ENCODE measurements at places on chromosomes 5 and 9.

- no peak for DNase-seq
These were observed 1.9 kb downstream of the PJA2 start for GRCh38 chr5:109407913-109408312.

- no peak for DNase-seq
These were observed 31.4 kb downstream of the TTC23L start for GRCh38 chr5:34870382-34870781.

- no peak for DNase-seq
These were observed 78.2 kb downstream of the ALDH7A1 start for GRCh38 chr5:126516852-126517251.

- peak; percentile 38 for DNase-seq
These were observed 37.4 kb upstream of the ZNF608 start for GRCh38 chr5:124783794-124784193.

- no peak for DNase-seq
These were observed 540.8 kb downstream of the BNC2 start for GRCh38 chr9:16329671-16330113.

DNA sequence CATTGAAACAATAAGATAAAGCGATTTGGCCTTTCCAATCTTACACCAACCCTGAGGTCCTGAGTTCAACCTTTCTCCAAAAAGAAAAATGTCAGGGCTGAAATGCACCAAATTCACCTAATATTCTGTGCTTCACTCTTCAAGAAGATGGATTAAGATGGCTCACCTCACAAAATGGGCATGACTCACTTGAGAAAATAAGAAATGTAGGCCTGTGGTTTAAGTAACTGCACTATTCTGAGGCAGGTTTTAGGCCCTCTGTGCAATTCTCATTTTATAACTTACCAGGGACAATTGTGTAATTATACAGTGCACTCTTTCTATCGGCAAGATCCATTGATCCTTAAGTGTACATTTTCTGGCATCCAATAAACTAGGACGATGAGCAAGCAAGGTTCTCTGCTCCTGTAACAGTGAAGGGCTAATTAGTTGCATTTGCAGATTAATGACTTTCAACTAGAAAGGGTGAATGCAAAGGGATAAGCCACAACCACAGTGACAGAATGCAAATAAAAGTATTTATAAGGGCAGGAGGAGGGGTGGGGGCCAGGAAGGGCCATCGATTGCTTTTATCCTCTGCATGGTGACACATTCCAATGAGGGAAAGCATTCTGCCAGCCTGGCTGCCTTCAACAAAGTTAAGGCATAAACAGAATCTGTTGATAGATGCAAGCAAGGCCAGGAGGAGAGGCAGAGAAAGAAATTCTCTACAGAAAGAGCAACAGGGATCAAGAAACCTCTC is 214.5 kb downstream of the CAAP1 start:
- no peak for DNase-seq

GRCh38 chr9:129458663-129459546 is 162.0 kb downstream of the C9orf50 start:
- peak; percentile 40 for DNase-seq

DNA sequence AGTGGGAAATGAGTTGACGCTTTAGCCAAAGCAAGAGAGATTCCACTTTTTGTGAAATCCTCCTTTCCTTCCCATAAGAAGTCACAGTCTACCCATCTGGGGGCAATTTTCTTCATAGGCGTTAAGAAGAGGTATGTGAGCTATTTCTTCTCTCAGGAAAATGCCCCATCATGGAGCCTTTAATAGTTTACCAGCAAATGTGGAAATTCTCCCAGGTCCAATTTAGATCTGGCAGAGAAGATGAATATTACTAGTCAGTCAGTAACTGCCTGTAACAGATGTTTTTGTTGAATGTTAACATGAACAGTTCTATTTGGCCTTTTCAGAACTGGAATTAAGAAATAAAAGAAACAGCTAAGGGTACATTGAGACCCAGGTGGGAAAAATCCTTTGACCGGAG is 156.4 kb upstream of the RFX3 start:
- DNase-seq, result no peak

GRCh38 chr9:129081388-129081904 is 535 bp downstream of the DOLPP1 start:
- DNase-seq, result no peak

DNA sequence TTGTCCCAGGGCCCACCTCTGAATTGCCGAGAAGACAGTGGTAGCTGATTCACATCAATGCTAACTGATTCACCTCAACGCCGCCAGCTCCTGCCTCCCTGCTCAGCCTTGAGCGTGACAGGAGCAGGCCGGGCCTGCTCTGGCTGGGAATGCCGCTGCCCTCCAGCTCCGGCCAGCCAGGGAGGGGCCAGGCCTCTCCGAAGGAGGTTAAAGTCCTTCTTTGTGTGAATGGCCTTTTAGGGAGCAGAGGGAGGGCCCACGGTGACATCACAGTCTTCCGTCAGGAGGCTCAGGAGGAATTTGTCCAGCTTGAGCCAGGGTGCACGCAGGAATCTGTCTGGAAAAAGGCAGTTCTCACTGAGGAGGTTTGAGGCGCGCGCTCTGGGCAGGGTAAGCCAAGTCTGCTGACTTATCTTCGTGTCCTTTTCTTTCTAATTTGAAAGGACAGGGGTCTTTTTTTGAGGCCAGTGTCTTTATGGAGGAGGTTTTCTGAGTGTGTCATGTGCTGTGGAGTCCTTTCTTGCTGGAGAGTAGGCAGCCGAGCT is 82.7 kb downstream of the C9orf152 start:
- peak; percentile 35 for DNase-seq

DNA sequence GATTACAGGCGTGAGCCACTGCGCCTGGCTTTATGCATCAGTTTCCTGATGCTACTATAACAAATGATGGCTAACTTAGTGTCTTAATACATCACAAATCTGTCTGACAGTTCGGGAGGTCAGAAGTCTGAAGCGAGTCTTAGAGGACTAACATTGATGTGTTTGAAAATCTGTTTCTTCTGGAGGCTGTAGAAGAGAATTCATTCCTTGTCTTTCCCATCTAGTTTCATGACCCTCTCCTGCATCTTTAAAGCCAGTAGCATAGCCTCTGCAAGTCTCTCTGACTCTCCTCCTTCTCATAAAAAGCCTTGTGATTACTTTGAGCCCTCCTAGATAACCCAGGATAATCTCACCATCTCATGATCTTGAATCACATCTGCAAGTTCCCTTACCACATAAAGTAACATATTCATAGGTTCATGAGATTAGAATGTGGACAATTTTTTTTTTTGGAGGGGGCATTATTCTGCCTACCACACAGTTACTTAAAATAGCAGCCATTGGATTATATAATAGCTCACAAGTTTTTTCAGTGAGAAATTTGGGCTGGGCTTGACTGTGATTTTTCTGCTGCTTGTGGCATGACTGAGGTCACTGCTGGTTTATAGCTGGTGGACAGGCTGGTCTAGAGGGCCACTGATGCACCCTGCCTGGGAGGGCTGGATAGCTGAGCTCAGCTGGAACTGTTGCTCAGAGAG is 134.8 kb downstream of the FBXL7 start:
- no peak for DNase-seq

DNA sequence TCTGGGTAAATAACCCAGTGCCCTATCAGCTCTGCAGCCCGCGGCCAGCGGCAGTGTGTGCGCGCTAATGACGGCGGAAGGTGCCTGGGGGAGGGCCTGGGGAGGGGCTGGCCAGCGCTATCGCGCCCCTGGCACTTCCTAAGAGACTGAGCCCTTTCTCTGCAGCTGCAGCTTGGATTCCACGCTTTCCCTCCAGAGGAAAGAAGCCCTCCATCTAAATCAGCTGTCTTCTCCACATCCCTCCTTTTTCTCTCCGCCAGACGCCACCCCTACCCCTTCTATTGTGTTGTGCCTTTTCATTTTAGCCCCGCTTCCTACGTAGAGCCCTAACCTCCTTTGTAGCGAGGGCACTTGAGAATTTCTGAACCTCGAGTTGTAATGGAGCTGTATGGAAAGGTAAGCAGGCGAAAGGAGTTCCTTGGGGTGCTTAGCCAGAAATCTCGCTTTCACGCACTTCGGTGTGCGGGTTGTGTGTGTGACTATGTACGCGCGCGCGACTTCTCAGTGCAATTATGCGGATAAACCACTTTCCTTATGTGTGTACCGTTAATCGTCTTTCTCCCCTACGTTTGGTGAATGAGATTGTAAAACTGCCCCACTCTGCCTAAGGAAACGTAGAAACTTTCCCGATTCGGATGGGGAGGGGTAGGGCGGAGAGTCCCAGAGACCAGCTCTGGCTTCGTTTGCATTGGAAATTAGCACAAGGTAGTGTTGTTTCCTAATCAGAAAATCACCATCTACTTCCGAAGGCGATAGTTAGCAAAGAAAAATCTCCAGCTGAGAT is 664 bp upstream of the RAB3C start:
- DNase-seq, result no peak

GRCh38 chr5:133926489-133927299 is 41.7 kb downstream of the C5orf15 start:
- DNase-seq, result no peak

GRCh38 chr9:92350740-92351133 is 25.0 kb downstream of the CENPP start:
- no peak for DNase-seq

DNA sequence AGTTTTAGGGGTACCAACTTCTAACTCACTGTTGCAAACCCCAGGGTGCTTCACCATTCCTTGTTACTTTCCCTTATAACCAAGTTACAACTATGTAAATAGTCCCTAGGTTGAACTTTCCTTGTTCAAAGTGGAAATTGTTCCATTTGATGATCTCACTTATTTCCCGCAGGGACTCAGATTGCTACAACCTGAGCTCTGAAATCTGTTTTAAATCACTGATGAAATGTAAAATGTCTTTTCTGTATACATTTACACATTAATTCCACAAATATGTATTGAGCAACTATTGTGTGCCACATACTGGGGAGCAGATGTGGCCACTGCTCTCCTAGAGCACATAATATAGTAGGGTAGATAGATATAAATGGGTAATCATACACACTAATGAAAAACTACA is 69.1 kb upstream of the TARS1 start:
- no peak for DNase-seq

DNA sequence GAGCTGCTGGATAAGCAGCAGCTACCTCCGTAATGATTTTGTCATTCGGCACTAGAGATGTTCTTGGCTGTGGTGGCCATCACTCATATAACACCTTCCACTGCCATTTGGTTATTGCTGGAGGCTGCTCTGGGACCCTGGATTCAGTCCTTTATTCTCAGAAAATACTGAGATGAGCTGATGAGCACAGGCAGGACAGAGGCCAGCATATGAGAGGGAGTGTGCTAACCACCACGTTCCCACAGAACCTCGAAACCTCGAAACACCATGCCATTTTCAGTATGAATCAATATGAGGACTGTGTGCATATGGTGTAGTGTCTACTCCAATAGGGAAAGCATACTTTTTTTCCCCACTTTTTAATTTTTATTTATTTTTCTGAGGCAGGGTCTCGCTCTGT is 56.6 kb downstream of the ADAM19 start:
- DNase-seq, result no peak

DNA sequence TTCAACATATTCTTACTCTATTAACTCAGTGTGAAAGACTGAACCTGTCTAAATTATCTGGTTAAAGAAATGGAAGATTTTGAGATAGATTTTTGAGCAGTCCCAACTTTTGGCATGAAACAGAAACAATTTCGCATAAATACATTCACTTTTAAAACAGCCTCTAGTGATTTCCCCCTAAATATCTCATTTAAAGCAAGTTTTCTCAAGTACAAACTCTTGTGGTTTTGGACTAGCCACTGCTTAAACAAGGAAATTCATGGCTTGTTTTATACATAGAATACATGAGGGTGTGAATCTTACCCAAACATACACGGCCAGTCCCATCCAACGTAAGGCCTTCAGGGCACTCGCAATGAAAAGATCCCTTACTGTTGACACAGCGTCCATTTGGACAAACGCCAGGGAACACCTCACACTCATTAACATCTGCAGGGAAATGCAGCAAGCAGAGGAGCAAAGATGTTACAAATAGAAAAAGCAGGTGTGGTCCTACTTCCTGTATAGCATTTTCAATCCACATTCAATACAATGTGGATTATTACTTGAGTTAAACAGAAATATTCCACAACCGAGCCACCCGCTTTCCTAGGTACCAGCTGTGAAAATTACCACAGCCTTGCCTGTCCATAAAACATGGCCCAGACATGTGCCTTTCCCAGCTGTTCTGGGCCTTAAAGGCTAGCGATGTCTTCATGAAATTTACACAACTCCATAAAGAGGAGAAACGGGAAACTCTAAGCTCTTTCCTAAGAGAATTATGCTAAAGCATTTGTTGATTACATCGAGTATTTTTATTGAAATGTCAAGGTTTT is 188.8 kb downstream of the FBN2 start:
- no peak for DNase-seq

GRCh38 chr9:76720245-76720644 is 44.0 kb upstream of the PCA3 start:
- no peak for DNase-seq

GRCh38 chr9:127263664-127264063 is 910 bp upstream of the GARNL3 start:
- peak; percentile 62 for DNase-seq

GRCh38 chr5:90191352-90192045 is 218.1 kb downstream of the CETN3 start:
- no peak for DNase-seq

DNA sequence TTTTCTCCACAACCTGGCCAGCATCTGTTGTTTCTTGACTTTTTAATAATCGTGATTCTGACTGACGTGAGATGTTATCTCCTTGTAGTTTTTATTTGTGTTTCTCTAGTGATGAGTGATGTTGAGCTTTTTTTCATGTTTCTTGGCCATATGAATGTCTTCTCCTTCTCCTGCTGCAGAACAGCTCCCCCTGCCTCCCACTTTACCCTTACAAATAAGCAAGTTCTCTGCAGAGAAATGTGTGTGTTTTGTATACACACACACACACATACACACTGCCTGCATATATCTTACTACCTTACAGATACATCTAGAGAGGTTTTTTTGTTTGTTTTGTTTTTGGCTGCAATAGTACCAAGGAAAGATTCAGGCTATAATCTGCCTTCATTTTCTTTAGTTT is 88.7 kb upstream of the PHF24 start:
- no peak for DNase-seq

GRCh38 chr9:110655754-110656641 is 12.6 kb upstream of the MUSK start:
- no peak for DNase-seq

DNA sequence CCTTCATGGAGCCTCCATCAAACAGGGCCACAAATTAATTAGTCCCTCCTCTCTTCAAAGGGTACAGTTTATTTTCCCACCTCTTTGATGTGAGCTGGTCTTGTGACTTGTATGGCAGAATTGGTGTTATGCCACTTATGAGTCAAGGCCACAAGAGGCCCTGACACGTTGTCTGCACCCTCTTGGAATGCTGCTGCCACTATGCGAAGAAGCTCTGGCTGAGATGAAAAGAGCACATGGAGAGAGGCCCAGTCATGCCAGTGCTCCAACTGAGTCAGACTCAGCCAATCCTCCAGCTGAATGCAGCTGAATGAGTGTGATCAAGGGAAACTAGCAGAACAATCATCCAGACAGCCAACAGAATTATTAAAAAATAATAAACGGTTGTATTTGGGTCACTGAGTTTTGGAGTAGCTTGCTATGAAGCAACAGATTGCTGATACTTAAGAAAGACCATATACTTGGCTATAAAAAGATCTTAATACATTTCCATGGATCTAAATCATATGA is 128.3 kb downstream of the MARCHF11 start:
- no peak for DNase-seq

GRCh38 chr5:66906021-66906420 is 290.6 kb downstream of the CD180 start:
- no peak for DNase-seq

GRCh38 chr5:179342577-179342976 is 2.7 kb downstream of the ADAMTS2 start:
- DNase-seq, result no peak

Data from midbrain (tissue), 1 donor.